ENCODE measurements at places on chromosomes 16 and 17.

DNA sequence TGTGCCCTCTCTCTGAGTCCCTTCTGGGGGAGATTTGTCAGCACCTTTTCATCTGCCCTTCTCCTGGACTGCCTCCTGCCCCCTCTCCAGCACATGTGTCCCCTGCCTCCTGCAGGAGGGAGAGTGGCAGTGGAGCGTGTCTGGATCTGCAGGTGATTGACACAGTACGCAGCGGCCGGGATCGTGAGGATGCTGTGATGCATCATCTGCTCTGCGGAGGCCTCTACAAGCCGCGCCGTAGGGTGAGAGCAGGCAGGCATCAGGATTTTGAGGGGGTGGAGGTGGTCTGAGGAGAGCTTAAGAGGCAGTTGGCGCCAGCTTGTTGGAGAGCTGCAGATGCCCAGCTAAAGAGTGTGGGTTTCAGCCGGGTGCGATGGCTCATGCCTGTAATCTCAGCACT lies 10.9 kb downstream of the SLC9A5 start:
- no peak for DNase-seq

DNA sequence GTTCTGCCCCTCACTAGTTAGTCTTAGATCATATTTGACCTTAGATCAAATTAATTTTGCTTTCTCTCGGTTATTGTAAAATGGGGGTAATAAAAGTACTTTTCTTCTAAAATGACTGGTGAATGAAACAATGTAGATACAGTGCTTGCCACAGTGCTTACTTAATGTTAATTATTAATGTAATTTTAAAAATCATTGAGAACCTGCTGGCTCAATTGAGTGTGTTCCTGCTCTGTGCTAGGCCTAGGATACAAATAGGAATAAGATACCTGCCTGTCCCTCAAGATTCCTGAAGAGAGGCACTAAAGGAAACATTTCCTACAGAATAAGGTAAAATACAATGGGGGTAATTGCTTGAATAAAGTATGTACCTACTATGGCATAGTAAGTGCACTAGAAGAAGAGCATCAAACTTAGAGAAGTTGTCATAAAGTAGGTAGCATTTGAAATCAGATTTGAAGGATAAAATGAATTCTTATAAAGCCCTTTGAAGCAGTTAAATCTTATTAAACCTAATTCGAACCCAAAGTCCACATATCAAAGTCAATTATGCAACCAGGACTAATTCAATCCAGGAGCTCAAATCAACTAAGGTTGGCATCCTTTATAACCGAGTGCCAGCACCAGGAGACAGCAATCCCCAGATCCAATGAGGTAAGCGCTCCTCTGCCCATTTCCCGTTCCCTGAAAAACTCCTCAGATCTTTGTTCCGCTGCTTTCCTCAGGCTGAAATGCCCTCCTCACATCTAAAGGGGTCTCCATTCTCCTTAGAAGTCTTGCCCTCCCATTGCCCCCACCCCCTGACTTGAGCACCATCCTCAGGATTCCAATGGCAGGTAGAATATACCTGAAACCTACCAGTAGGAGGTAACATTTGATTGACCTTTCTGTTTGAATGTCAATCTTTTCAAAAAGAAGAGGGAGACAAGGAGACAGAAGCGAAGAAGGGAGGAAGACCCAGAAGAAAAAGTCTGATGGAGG lies 2.4 kb upstream of the MED13 start:
- DNase-seq, result no peak

DNA sequence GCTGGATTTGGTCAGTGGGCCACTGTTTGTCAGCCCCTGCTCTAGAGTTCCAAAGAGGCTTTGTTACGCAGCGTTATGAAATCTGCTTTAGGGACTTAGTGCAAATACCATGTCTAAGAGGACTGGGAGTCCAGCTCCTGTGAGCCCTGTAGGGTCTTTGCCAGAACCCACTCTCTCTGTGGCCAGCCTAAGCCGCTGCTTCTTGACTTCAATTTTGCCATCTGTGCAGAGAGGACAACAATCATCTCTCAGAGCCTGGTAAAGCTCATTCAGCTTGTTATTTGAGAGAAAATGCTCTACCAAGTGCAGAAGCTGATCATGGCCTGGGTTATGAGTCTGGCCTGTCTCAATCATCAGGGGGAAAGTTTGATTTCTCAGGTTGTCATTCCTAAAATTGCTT lies 17.9 kb downstream of the CA10 start:
- DNase-seq, result no peak

DNA sequence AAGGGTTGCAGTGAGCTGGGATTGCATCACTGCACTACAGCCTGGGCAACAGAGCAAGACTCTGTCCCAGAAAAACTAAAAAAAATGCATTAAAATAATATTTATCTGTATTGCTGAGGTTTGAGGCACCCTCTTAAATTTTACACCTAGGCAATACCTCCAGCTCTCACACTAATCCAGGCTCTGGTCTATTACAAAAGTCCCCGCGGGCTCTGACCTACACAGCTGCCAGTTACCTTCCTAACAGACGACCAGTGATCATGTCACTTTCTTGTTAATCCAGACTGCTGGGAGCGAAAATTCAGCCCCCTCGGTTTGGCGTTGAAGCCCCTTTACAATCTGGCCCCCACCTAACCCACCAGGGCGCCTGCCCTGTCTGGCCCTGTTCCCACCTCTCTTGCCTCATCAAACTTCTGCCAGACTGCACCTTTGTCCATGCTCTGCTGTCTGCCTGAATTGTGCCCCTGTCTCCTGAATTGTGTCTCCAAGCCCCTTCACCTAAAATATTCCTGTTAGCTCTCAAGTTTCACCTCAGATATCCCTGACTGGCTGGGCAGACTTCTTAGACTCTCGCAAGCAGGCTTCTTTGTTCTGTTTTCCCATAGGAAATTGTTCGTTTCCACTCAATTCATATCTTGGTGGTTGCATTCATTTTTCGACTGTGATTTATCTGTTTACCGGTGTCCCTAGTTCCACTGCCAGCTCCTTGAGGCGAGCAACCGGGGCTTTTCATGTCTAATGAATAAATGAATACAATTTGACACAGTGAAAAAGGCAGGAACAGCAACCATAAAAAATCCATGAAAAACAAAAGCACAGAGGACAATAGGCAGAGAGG lies 65.9 kb downstream of the PITPNC1 start:
- no peak for DNase-seq

DNA sequence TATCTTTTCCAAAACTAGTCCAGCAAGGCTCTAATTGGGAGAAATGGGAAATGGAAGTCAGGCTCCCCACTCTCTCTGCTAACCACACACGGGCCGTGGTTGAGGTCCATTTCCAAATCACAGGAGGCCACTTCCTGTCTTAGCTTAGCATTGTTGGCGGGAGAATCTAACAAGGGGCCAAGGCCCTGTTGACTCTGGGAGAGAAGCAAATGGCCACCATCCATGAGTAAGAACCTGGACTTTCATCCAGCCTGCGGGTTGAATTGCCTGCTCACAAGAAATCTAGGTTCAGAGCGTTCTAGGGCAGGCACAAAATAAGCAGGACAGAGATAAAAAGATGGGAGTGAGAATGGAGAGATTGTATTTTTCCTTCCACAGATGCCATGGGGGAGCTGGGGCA lies 5.7 kb downstream of the FAM20A start:
- DNase-seq, result peak; percentile 45
